CD4-positive, alpha-beta T cell treated with Interferon gamma for 1 hour (primary cell): ENCODE measurements at places on chromosomes 16 and 17.

DNA sequence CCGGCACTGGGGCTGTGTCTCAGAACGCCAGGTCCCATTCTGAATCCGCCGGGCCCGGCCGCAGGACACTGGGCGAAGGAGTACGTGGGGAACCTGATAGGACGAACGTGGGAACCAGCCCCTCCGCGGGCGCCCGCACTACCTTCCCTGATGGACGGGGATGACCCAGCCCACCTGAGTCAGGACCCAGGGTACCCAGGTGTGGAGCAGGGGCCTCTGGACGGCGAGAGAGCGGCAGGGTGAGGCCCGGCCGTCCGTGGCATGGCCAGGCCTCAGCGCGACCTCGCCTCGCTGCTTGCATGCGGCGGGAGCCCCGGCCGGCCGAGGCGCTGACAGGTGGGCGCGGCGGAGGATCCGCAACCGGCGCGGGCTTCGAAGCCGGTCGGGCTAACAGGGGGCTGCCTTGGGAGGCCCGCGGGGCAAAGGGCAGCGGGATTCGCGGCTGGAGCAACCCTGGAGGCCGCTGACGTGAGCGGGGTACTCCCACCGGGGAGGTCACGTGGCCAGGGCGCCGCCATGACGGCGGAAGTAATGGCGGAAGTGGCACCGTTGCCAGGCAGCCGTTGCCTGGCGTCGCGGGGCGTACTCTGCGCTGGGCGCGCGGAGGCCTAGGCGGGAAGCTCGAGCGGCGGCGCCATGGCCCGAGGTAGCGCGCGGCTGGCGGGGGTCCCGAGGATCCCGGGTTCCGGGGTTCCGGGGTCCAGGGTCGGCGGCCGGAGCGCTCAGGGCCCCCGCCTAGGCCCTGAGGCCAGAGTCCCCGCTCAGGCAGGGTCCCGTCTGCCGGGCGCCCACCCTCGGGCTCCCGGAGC is at the start of gene WDR90:
WDR90 (plus strand) TSS at position 585 of the 809 bp plus-strand sequence; CDS start at position 637, 52 bp downstream.
- DNase-seq: peak; percentile 87

- DNase-seq: no peak
These were observed 4.8 kb upstream of the ANKRD11 start for GRCh38 chr16:89495121-89495520.

DNA sequence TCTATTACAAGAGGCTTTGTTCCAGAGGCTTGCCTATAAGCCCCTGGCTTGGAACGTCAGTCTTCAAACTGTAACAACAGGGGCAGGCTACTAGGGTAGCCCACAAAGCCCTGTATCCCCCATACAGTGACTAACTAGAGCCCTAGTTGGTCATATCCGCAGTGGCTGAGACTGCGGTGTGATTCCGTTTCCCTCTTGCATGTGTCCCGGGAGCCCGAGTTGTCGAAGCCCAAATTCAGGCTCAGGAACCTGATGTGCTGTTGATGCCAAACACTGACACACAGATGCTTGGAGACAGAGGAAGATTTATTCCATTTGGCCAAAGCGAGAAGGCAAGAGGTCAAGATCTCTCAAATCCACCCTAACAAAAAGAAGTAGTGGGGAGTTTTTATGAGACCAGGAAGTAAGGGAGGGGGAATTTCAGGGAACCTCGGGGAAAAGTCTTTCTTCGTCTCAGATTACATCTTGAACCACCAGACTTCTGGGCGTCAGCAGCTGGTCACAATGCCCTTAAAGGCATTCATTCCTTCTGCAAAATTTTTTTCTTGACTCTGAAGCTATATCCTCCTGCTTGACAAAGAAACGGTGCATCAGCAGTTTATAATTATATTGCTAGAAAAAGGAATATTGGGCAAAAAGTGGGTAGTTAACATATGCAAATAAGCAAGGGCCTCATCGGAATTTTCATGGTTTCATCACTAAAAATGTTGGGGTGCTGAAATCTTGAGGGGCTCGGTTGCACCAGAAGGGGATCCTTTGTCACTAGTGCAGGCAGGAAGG is 879 bp downstream of the SLFN5 start:
- DNase-seq: peak; percentile 46

- no peak for DNase-seq
These were observed 80.0 kb upstream of the HNF1B start for GRCh38 chr17:37824534-37825485.

GRCh38 chr17:49053171-49053829 is 56.1 kb downstream of the IGF2BP1 start:
- DNase-seq: no peak

DNA sequence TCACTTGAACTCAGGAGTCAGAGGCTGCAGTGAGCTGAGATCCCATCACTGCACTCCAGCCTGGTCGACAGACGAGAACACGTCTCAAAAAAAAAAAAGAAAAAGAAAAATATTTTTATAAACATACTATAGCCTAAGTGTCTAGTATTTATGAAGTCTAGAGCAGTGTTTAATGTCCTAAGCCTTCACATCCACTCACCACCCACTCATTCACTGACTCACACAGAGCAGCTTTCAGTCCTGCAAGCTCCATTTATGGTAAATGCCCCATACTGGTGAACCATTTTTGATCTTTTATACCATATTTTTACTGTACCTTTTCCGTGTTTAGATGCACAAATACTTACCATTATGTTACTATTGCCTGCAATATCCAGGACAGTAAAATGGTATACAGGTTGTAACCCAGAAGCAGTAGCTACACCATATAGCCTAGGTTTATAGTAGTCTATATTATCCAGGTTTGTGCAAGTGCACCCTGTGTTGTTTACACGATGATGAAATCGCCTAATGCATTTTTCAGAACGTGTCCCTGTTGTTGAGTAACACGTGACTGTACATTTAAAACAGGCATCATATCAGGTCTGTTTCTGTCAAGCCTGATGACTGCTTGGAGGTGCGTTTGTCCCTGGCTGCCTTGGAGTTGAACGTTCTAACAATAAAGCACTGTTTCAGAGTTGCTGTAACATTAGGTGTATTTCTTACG is 10.1 kb downstream of the NUDT7 start:
- no peak for DNase-seq

GRCh38 chr16:3021449-3022207 is 1.5 kb downstream of the TNFRSF12A start:
- DNase-seq: peak; percentile 62

DNA sequence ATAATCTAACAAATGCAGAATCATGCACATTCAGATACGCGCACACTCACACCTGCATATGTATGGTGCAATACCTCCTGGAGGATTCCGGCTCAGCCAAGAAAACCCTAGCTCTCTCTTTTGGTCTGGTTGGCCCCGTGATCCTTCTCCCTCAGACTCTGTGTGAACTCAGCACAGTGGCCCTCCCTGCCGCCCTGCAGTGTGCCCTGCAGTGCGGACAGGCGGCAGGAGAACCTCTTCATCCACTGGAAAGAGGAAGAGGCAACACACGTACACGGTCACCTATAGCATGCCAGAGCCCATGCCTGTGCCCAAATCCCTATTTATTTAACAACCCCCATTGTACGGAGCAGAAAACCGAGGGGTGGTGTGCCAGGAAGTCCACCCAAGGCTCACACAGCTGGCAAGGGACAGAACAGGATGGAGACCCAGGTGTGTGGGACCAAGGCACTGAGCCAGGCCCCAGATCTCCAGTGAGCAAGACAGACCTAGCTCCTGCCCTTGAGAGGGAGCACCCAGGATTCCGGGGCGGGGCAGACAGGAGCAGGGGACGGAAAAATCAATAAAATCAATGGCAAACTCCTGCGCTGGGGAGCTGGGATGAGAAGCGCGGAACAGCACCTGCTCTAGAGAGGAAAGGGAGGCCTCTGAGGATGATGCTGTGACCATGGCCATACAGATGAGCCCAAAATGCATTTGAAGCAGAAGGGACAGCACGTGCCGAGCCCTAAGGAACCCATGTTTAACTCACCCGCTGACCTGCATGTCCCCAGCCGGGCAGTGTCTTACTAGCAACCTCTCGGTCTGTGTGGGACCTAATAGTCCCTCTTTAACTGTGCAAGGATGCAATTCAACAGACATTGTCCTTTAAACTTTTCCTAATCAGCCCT is 54.7 kb upstream of the CIBAR2 start:
- DNase-seq: no peak

DNA sequence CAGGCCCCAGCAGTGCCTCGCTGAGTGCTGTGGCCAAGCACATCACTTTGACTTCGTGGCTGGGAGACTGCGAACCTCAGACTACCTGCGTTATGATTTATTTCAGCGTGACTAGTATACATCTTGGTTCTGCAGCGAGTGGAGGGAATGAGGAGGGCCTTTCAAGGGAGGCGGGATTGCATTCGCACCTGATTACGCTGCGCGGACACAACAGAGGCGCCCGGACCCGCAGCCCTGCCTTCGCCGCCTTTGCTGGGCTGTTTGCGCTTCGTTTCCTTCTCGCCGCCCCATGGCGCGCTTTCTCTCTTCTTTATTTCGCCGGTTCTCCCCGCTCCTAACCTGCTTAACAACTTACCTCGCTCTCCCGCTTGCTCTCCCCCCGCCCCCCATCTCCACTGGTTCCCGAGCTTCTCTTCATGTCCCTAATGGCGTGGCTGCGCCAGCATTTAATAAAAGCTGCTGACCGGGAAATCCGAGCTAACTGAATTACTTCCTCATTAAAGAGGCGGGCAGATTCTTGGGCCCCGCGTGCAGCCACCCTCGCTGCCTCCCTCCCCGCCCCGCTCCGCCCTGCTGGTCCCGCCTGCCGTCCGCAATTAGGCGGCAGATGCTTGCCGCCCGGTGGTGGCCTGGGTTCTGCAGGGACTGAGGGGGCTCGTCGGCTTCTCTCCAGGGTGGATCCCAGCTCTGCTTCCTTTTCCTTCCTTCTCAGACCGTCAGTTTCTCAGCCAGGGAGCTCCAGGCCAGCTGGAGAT is 257.6 kb upstream of the SDK2 start:
- no peak for DNase-seq

- DNase-seq: no peak
These were observed 9.6 kb downstream of the CANT1 start for GRCh38 chr17:78999947-79000395.

DNA sequence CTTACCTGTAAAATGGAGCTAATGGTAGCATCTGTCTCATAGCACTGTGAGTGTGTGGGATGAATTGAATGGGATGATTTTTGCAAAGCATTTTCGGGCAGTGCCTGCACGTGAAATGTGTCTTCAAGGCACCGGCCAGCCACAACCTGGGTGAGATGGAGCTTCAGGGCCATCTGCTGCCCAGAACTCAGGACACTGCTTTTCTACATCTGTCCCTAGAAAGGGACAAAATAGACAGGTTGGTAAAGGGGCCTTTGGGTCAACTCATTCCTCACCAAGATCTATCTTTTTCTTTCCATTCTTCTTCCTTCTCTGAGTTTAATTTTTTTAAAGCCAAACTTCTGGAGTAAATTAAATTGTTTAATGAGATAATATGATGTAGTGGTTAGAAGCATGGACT is 106.5 kb downstream of the UTP18 start:
- DNase-seq: no peak

DNA sequence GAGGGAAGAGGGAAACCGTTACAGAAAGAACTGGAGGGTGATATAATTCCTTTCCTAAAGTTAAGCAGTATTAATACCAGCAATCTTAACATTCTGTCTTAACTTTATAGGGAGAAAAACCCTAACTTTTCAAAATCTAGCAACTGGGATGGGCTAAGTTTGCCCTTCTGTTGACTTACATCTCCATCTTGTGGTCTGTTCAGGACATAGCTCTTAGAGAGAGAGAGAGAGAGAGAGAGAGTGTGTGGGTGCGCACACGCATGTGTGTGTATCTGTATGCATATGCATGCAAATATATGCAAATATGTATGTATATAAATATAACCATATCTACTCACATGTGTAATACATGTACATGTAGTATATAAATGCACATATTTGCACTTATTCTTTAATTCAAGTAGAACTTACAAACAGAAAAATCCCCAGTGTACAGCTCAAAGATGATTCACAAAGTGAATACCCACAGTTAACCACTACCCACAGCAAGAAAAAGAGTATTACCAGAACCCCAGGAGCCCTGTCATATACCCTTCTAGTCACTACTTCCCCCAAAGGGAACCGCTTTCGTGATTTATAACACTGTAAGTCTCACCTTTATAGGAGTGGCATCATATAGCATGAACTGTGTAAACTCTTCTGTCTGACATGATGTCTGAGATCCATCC is 46.5 kb downstream of the STX8 start:
- DNase-seq: no peak

GRCh38 chr16:79609861-79610260 is 9.3 kb upstream of the MAF start:
- DNase-seq: no peak

DNA sequence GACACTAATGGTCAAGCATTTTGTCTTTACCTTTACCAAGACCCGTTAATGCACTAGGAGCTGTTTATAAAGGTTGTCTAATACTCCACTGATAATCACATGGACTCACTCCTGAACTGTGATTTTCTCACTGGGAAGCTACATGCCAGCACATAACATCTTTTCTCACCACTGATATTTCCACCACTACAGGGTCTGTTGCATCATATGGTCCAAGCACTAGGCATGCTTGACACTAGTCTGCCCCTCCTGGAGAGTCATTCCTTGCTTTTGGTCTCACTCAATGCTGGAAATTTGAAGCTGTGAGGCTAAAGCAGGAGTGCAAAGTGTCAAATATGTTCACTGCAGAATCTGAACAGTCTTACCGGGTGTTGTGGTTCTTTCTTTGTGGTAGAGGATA is 1576.8 kb downstream of the CDH8 start:
- no peak for DNase-seq

DNA sequence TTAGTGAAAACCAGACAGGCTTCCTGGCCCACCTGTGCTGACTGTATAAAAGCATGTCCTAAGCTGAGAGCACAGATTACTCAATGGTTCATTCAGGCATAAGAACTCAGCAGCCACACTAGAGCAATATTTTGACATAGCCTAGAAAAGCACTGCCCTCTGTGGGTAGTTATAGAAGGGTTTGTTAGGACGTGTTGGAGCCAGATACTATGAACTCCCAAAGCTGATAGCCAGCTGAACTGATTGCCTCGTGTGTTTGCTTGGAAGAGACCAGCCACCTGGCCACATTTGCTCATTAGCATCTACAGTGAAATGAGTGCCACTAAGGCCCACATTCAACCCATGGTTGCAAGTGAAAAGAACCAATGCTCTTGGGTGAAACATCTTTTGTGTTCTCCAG is 30.8 kb upstream of the ABCA5 start:
- DNase-seq: no peak

DNA sequence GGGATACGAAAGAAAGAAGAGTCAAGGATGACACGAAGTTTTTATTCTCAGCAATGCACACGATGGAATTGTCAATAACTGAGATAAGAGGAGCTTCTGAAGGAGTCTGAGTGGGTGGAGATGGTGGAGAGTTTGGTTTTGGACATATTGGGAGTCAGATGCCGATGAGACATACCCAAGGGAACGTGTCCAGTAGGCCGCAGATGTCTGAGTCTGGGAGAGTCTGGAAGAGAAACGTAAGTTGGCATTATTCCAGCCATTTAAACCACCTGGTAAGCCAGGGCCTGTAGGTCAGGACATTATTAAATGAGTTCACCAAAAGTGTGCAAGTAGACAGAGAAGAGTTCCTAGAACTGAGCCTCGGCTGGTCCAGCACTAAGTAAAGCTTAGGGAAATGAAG is 478.3 kb upstream of the CDH5 start:
- DNase-seq: no peak

GRCh38 chr16:62869837-62870236 is 833.6 kb upstream of the CDH8 start:
- DNase-seq: no peak

GRCh38 chr17:733743-734142 is 1.3 kb downstream of the TLCD3A start:
- no peak for DNase-seq
